MM.1S (cell line): ENCODE measurements at places on chromosomes 2 and 18.

- no peak for DNase-seq
Measured at GRCh38 chr2:102025016-102025501, 33.3 kb downstream of the IL1R2 start.

DNA sequence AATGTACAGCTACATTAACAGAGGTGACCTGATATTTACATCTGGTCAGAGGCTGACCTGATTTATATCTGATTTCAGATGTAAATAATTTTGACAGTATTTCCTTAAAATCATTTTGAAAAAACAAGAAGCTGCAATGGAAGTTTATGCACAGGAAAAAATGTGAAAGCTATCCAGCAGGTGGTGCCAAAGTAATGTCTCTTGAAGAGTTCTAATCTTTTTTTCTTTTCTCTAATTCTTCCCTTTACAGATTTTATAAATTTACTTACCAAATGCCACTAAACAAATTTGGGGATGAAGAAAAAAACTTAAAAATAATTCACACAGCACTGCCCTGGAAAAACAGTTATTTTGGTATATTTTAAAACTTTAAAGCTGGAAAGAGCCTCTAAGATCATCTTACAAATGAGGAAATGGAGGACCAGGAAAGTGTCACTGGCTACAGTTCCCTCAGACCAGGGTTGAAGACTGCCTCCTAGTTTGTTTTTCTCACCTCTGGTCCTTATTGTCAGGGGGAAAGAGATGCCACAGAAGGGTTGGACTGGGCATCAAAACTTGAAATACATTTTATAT is 16.4 kb upstream of the FBLN7 start:
- peak; percentile 46 for DNase-seq

- DNase-seq = no peak
Measured at GRCh38 chr2:66854298-66854697, 419.4 kb downstream of the MEIS1 start.

DNA sequence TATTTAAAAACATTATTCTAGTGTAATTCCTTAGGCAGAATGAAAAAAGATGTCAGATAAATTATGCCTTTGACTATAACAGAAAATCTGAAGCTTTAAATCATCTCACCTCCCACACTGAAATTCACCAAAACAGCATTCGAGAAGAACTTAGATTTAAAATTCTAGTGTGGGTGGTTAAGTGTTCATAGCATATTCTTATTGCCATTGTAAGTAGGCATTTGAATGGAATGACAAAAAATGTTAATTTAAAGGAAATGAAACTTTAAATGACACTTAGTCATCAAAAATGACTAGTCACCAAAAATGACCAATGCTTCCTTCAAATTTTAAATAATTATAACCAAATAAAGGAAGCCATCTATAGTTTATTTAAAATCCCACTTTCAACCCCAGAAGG is 7.0 kb upstream of the ZNF407 start:
- no peak for DNase-seq

GRCh38 chr18:72830109-72830508 is 37.7 kb downstream of the NETO1 start:
- peak; percentile 18 for DNase-seq

GRCh38 chr2:152542995-152543481 is 174.2 kb downstream of the PRPF40A start:
- DNase-seq = no peak

- no peak for DNase-seq
Measured at GRCh38 chr18:2824865-2825264, 21.9 kb upstream of the EMILIN2 start.

- no peak for DNase-seq
Measured at GRCh38 chr2:10887476-10887875, 24.3 kb upstream of the KCNF1 start.

GRCh38 chr18:66621816-66622576 is 18.1 kb upstream of the CDH19 start:
- no peak for DNase-seq

- peak; percentile 30 for DNase-seq
Measured at GRCh38 chr18:8742387-8743361, 37.3 kb downstream of the MTCL1 start.

- no peak for DNase-seq
Measured at GRCh38 chr2:8541636-8542035, 140.2 kb upstream of the ID2 start.

DNA sequence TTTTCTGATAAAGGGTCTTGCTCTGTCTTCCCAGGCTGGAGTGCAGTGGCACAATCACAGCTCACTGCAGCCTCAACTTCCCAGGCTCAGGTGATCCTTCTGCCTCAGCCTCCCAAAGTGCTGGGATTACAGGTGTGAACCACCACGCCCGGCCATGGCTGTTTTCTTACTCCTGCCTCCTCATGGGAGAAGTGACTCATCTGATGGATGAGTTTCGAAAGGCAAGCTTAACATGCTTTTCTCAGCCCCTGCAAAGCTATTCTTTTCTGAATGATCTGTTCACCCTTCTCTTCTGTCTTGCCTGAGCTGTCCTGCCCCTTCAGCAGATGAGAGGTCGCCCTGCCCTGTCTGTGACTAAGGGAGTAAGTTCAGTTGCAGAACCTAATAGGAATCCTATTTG is 929 bp upstream of the CREG2 start:
- no peak for DNase-seq

- peak; percentile 14 for DNase-seq
Measured at GRCh38 chr2:228590681-228591080, 409.2 kb upstream of the SPHKAP start.

- DNase-seq = no peak
Measured at GRCh38 chr2:7256377-7256776, 339.2 kb downstream of the RNF144A start.

- DNase-seq = peak; percentile 81
Measured at GRCh38 chr2:22821458-22821857, 563.5 kb upstream of the KLHL29 start.

DNA sequence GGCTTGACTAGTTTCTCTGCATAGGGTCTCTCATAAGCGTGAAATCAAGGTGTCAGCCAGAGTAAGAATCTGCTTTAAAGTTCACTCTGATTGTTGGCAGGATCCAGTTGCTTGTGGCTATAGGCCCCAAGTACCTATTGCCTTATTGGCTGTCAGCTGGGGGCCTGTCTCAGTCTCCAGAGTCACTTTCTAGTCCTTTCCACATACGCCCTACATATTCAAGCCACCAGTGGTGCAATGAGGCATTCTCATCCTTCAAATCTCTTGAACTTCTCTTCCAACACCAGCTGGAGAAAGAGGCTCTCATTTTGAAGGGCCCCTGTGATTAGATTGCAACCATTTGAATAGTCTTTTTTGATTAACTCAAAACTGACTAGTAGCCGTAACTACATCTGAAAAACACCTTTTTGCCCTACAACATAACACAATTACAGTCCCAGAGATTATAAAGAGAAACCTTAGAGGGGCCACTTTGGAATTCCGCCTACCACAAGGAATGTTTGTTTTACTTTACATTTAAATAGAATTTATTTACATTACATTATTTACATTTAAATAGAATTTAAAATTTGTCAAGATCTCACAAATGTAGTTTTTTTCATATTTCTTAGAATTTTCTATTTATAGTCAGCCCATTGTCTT is 520.1 kb downstream of the DSC3 start:
- no peak for DNase-seq

DNA sequence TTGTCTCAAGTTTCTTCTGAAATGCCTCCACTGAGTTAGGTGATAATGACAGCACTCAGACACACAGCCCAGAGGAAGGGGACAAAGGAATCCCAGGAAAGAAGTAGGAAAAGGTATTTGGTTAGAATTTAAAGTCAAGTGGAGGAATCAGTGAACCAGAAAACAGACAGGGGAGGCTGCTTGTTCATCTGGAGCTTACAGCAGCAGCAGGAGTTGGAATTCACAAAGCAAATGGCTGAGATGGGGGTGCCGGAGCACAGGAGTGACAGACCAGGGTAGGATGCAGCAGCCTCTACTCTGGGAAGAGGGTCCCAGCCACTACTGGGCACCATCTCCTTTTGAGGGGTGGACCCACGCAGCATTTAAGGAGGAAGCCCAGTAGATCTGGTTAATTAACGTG is 104.8 kb downstream of the ST6GAL2 start:
- DNase-seq = no peak

DNA sequence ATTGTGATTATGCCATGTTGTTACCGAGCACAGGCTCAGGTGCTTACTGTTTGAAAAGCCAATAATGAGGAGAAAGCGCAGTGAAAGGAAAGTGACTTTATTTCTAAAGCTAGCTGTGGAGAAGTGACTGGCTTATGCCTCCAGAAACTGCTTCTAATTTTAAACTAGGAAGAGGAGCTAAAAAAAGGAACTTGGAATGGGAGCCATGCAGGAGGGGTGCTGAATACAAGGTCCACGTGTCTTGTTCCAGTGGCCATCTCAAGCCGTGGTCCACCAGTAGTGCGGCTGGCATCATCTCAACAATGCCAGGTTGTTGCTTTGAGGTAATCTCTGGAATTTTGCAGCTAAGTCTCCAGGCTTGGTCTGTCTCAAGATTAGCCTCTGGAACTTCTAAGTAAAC is 282.0 kb downstream of the THSD7B start:
- no peak for DNase-seq

- DNase-seq = no peak
Measured at GRCh38 chr2:226122041-226122440, 677.6 kb downstream of the IRS1 start.

DNA sequence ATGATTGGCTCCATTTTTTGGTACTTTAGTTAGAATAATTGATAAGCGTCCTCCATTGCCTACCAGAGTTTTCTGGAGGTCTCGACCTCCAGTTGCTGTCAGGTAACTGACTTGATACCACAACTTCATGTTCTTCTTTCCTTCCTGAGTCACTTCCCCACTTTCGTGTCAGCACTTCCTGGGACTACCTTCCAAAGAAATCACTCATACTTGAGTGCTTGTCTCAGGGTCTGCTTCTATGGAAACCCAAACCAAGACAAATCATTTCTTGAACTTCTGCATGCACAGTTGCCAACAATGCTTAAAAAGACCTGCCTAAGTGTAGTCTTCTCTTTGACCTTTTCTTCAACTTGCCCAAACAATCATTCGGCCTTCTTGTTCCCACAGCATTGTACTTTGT is 210.3 kb upstream of the ETAA1 start:
- no peak for DNase-seq

- no peak for DNase-seq
Measured at GRCh38 chr2:96437512-96437911, 67.6 kb downstream of the NEURL3 start.

DNA sequence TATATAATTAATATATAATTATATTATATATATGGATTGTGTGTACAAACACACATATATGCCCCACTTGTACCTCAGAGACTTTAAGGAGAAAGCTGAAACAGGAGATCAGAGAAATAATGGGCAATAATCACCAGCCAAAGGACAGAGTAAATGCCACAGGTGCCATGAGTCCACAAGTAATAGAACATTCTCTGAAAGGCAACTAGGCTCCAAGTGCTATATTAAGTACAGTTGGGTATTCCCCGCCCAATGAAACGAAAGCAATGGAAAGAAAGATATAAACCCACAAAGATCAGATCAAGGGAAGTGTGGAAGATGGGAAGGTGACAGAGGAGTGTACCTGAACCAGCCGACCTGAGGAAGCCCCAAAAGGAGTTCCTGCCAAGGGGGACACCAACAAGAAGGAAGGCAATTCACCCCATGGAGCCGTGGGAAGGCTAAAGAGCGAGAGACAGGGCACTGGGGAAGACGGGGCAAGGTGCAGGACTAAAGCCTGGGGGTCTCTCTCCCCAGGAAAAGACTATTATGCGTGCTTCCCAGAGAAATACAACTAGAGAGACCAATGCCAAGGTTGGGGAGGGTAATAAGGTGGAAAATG is 19.0 kb downstream of the DYM start:
- DNase-seq = no peak

GRCh38 chr2:60818272-60818671 is 62.2 kb downstream of the PAPOLG start:
- DNase-seq = no peak

DNA sequence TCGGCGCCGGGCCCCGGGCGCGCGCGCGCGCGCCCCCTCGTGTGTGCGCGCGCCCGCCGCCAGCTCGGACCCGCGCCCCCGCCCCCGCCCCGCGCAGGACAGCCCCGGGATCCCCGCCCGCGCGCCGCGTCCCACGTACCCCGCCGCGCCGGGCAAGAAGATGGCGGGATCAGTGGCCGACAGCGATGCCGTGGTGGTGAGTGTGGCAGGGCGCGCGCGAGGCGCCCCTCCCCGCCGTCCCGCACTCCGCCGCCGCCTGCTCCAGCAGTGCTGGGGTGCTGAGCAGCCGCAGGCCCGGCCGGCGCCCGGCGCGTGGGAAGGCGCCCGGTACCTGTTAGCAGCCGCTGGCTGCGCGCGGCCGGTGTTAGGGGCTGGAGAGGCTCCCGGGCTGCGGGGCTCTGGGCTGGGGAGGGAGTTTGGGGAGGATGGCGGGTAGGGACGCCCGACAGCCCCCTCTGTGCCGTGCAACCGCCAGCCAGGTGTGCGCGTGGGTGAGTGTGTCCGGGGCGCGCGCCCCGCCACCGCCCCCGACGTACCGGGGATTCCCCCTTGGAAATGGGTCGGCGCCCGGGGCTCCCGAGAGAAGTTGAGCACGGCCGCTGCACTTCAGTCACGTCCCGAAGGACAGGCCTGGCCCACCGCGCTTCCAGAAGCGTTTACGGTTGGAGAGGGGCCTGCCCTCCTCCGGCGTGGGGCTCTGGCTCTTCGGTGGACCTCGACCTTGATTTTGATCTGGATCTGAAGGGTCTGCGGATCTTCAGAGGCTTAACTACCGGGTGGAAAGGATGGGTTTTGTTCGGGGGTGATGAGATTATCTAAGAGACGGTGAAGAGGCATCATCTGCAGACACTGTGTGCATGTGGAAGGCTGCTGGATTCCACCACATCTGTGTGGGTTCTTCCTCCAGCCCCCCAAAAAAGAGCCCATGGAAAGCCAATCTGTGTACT is 697 bp downstream of the LGALSL start:
- DNase-seq = peak; percentile 57

DNA sequence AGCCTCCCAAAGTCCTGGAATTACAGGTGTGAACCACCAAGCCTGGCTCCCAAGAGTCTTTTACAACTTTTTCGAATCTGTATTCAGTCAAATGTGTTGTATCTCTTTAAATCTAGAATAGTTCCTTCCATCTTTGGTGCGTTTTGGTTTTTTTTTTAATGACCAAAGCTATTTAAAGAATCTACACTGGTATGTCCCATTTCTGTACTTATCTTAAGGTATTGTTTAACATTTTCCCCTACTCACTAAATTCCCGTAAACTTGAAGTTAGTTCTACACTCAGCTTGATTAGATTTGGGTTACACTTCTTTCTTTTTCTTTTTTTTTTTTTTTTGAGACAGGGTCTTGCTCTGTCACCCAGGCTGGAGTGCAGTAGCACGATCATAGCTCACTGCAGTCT is 63.8 kb downstream of the TMEM237 start:
- DNase-seq = no peak

- no peak for DNase-seq
Measured at GRCh38 chr2:105571445-105571987, 172.7 kb upstream of the FHL2 start.

GRCh38 chr2:191691898-191692297 is 14.0 kb downstream of the NABP1 start:
- DNase-seq = no peak
